ENCODE measurements at places on chromosomes 6 and 20. TPM values are rescaled to one million over a fixed set of nuclear protein-coding genes. Genes with fewer than 3 reads are reported as not detected.

The OR10C1 gene
- total RNA-seq = not detected

The CRIP3 gene
- total RNA-seq = not detected

The ZHX3 gene
- total RNA-seq = 26.9 TPM

The NTSR1 gene
- total RNA-seq = not detected

The BMP6 gene
- total RNA-seq = 8.4 TPM

The BANF2 gene
- not detected for total RNA-seq

The GPLD1 gene
- 58.6 TPM for total RNA-seq

The PI3 gene
- 1.9 TPM for total RNA-seq

The EEF1A2 gene
- total RNA-seq = 24.2 TPM

The POPDC3 gene
- not detected for total RNA-seq

The OR2B6 gene
- total RNA-seq = not detected

The GPRC6A gene
- not detected for total RNA-seq

The MOG gene
- total RNA-seq = not detected

The CRISP3 gene
- 4.1 TPM for total RNA-seq

The BPIFB4 gene
- not detected for total RNA-seq

The TEAD3 gene
- 58.9 TPM for total RNA-seq

The CPXM1 gene
- 3.6 TPM for total RNA-seq

The QRSL1 gene
- 8.0 TPM for total RNA-seq

The RSPO3 gene
- 0.52 TPM for total RNA-seq

The TLDC2 gene
- total RNA-seq = 0.58 TPM

The UTRN gene
- 149 TPM for total RNA-seq

The CCND3 gene
- total RNA-seq = 169 TPM

The VWA7 gene
- 0.49 TPM for total RNA-seq

The ELOVL4 gene
- 93.7 TPM for total RNA-seq

The SLC26A8 gene
- not detected for total RNA-seq

The GJE1 gene
- not detected for total RNA-seq

The SLC32A1 gene
- total RNA-seq = not detected

The B3GALT4 gene
- total RNA-seq = 31.0 TPM

The MLIP gene
- 13.0 TPM for total RNA-seq

The LY6G6D gene
- 9.5 TPM for total RNA-seq

The RPP21 gene
- total RNA-seq = 177 TPM

The TMEM244 gene
- total RNA-seq = not detected

The FAM209A gene
- total RNA-seq = 0.81 TPM

The GLP1R gene
- not detected for total RNA-seq

The MCM9 gene
- total RNA-seq = 26.5 TPM

The PLCB4 gene
- total RNA-seq = 2.7 TPM

The PCED1A gene
- 10.9 TPM for total RNA-seq

The PDRG1 gene
- 11.7 TPM for total RNA-seq

The KCNB1 gene
- total RNA-seq = 0.99 TPM

The PROKR2 gene
- not detected for total RNA-seq

The TGM3 gene
- 130 TPM for total RNA-seq

The SLC35B2 gene
- 32.1 TPM for total RNA-seq

The HSPA1L gene
- 2.3 TPM for total RNA-seq

The MYLK2 gene
- 0.10 TPM for total RNA-seq

The ANKEF1 gene
- total RNA-seq = 4.5 TPM

The LY86 gene
- total RNA-seq = not detected

The TSBP1 gene
- not detected for total RNA-seq

The HLA-DRB5 gene
- total RNA-seq = 23.9 TPM

The ZNF311 gene
- total RNA-seq = 0.69 TPM

The TOX2 gene
- total RNA-seq = 1.9 TPM

The PRPH2 gene
- total RNA-seq = not detected

The HLA-DPA1 gene
- total RNA-seq = 107 TPM

The CAPN11 gene
- total RNA-seq = 0.72 TPM
